ENCODE measurements at places on chromosomes 7 and 10.

GRCh38 chr10:46040004-46040403, 6.1 kb downstream of the MSMB start:
- no peak for DNase-seq

- peak; percentile 58 for DNase-seq
These were observed 27.0 kb downstream of the MMD2 start for GRCh38 chr7:4931943-4932342.

- no peak for DNase-seq
These were observed 52.8 kb upstream of the VWDE start for GRCh38 chr7:12456506-12456905.

GRCh38 chr7:83663131-83663530, 14.2 kb upstream of the SEMA3E start:
- no peak for DNase-seq

GRCh38 chr10:46096909-46097575, 51.0 kb upstream of the MSMB start:
- DNase-seq, result no peak

- DNase-seq, result no peak
These were observed 85.0 kb upstream of the MYL10 start for GRCh38 chr7:101714097-101714496.

- DNase-seq, result no peak
These were observed 2.1 kb upstream of the ZKSCAN1 start for GRCh38 chr7:100013328-100013676.

DNA sequence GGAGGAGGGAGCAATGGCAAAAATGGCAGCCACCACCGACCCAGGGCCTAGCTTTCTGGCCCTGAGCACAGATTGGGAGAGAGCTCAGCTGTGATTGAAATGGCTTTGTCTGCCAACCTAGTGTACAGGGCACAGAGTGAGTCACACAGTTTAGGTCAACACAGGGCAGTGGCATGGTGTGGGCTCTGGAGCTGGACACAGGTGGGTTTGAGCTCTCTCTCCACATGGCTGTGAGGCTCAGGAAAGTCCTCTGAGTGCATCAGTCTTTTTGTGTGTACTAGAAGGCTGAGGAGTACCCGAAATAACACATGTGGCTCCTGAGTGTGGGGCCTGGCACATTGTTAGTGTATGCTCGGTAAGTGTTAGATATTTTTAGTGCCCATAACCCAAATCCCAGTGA, 60.2 kb upstream of the LOXL4 start:
- no peak for DNase-seq

GRCh38 chr7:122301858-122302760, 2.4 kb downstream of the FEZF1 start:
- DNase-seq, result no peak

DNA sequence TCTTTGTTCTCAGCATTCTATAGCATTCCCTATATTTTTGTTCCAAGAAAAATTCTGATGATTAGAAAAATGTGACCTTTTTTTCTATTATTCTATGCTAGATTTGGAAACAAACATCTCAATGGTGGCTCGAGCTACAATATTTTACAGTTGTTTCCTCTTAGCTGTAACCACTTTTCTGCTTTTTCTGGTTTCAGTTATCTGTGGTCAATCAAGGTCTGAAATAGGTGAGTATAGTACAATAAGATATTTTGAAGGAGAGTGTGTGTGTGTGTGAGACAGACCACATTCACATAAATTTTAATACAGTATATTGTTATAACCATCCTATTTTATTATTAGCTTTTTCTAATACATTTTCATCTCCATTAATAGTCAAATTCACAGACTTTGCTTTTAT, 564.5 kb upstream of the GHITM start:
- DNase-seq, result no peak

GRCh38 chr10:63699785-63700613, 178.8 kb downstream of the REEP3 start:
- DNase-seq, result no peak

- no peak for DNase-seq
These were observed 414.8 kb downstream of the RPS24 start for GRCh38 chr10:78448470-78448869.

DNA sequence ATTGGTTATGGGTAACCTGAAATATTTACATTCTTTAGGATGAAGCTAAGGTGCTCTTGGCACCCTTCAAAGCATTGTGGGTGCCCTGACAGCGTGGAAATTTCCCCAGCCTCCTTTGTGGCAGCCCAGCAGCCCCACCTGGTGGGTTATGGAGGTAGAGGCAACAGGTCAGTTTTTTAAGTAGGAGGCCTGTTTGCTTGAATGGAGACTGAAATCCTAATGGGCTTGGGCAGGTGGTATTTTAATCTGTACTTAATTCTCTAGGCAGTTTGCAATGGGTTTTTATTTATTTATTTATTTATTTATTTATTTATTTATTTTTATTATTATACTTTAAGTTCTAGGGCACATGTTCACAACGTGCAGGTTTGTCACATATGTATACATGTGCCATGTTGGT, 139.4 kb downstream of the EPC1 start:
- DNase-seq, result no peak

DNA sequence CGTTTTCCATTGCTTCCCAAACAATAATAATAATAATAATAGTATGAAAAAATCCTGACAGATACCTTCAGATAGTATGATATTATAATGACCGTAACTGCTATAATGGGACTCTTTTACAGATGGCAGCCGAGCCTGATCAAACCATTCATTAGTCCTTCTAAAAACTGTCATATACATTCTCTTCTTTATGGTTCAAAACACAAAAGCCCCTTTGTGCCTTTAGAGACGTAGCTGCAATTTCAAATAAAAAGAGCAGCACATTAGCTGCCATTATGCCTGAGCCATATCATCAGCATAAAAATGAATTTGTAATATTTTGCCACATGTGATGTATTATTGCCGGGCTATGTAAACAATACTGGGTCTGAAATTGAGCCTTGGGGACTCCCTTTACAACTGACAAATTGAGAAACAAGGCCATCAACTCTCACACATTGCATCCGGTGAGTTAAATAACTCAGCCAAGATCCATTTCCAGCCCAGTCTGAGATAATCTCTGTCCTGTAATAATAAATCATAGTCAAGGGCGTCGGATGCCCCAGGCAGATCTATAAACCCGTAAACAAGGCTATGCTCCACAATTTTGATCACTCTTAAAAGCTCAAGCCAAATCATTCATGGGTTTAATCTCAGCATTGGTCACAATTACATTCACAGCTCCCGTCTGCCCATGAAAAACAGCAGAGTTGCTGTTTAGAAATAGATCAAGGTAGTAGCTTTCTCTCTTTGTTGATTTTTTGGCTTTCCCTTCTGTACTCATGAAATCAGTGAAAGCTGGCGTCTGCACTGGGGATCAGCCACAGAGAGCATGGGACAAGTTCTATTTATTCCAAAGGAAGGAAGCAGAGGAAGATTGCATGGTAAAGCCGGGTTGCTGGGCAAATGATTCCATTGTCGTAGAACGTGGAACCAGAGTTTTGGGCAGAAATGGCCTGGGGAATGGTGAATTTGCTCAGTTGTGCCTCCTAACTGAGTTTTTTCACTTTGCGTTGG, 150.1 kb upstream of the BMPER start:
- DNase-seq, result no peak

GRCh38 chr10:14391342-14391741, 60.6 kb upstream of the FRMD4A start:
- no peak for DNase-seq

- DNase-seq, result no peak
These were observed 159.8 kb downstream of the WNT2 start for GRCh38 chr7:117163101-117163500.

- no peak for DNase-seq
These were observed 4.7 kb upstream of the SLC18A3 start for GRCh38 chr10:49605216-49605938.

- DNase-seq, result peak; percentile 74
These were observed 128.4 kb downstream of the ABCA13 start for GRCh38 chr7:48299580-48300169.

DNA sequence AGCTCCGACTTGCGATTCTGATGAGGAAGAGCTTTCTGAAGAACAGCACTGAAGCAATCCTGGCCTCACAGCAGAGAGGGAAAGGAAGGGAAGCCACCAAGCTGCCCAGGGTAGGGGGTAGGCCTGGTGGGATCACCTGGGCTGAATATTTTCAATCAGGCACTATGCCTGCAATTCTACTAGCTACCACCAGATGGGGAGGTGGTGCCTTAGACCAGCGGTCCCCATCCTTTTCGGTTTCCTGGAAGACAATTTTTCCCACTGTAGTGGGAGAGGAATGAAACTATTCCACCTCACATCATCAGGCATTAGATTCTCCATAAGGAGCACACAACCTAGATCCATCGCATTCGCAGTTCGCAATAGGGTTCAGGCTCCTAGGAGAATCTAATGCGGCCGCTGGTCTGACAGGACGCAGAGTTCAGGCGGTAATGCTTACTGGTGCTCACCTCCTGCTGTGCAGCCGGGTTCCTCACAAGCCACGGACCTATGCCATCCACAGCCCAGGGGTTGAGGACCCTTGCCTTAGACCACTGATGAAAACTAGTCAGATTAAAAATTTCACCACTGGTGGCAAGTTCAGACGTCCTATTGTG, 2.7 kb downstream of the LRRC20 start:
- no peak for DNase-seq

DNA sequence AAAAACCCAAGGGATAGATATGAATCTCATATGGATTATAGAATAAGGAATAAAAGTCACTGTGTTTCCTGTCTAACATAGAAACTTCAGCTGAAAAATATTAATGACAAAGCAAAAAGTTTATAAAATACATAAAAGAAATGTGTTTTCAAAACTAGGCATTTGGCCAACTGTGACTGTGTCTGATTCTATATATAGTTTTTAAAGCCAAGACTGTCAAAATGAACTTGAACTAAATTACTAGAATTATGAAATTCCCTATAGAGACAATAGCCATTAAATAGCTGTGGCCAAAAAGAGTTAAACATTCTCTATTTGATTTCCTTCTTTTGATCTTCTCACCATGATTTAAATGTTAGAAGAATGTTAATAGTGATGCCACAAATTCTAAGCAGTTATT, 311.2 kb upstream of the SEMA3D start:
- DNase-seq, result no peak

- DNase-seq, result no peak
These were observed 79.5 kb downstream of the WNT2 start for GRCh38 chr7:117243390-117243789.

DNA sequence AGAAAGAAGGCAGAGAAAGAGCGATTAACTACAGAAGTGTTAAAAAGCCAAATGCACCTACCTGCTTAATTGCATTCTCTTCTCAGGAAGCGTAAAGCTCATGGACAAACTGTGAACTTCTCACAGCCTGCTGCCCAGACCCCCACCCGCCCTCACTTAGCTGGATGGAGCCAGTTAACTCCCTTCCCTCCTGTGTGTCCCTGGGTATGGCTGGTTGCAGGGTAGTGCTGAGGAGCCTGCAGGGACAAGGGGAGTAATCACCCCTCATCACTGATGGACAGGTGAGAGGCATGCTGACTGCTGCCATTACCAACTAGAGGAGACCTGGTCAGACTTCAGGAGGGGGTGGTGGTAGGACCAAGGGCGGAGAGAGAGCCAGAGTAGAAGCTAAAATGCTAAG, 37.5 kb downstream of the ENO4 start:
- DNase-seq, result no peak

DNA sequence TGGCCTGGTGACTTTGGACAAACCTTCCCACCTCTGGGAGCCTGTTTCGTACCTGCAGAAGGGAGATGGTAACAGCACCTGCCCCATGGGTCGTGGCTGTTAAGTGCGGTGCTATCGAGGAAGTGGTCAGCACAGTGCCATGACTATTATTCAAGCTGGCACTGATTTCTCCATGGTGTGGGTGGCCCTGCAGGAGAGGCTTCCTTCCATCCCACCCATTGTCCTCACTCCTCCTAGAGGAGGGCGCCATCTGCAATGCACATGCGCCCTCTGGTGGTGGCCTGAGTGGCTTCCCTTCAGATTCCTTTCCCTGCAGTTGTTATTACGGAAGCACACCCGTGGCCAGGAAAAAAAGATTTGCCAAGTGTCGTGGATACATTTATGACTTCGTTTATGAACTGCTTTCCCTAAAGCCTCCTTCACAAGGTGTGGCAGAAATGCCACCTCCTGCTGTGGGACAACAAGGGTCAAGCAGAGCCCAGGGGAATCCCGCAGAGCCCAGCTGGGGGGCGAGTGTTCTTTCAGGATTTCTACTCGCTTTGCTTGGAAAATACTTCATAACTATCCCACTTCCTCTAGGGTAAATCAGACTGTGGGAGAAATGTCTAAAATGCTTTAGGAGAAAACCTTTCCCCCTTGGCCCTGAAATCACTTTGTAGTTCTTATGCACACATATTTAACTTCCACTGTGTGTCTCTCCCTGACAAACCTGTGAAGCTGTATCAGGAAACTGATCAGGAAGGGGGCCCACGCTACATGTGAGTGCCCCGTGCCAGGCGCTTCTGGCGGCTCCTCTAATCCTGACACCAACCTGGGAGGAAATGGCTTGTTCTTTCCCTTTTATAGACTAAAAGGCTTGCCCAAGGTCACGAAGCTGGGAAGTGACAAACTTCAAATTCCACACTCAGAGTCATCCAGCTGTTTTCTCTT, 98.0 kb upstream of the ANLN start:
- DNase-seq, result peak; percentile 85

- DNase-seq, result no peak
These were observed 190.4 kb downstream of the AHR start for GRCh38 chr7:17488829-17489228.

GRCh38 chr7:23346316-23346715, 47.2 kb downstream of the MALSU1 start:
- DNase-seq, result no peak

DNA sequence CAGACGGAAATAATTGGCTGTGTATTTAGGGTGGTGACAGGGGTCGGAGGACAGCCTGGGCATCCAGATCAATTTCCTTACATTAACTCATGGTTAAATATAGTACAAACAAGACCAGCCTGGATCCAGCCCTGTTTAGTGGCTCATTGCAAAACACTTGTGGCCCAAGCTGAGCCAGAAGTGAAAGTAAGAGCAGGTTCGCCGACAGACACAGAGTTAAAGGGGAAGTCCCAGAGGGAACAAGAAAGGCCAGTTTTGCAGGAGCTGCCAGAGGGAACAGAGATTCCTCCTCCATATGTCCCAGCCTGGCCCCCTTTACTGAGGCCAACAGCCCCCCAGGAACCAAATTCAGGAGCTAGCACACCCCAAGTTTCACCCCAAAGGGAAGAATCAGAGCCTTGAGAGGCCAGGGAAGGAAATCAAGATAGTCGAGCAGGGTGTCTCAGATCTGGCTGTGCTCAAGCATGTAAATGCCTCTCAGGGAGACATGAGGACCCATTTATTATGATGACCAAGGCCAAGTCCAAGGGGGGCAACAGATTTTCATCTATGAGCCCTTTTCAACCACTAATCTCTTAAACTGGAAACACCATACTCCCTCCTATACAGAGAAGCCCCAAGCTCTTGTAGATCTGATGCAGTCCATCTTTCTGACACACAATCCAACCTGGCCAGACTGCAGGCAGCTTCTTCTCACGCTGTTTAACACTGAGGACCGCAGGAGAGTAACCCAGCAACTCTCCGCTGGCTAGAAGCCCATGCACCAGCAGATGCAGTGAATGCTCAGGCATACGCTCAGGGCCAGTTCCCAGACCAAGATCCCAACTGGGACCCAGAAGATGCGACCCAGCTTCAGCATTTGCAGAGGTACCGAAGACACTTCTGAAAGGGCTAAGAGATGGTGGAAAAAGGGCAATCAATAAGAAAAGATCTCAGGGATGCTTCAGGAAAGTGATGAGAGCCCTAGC, 15.9 kb upstream of the ADCK2 start:
- DNase-seq, result no peak

- no peak for DNase-seq
These were observed 286.1 kb upstream of the C7orf33 start for GRCh38 chr7:148304456-148304855.

- DNase-seq, result no peak
These were observed 21.6 kb downstream of the GARS1 start for GRCh38 chr7:30616318-30616717.

GRCh38 chr10:96222441-96222840, 48.9 kb downstream of the BLNK start:
- DNase-seq, result no peak
